Activated naive CD8-positive, alpha-beta T cell treated with anti-CD3 and anti-CD28 coated beads for 36 hours (primary cell): ENCODE measurements at places on chromosomes 1 and 21.
A peak's percentile ranks its signal among the peaks of the same experiment; 100 is the strongest.

DNA sequence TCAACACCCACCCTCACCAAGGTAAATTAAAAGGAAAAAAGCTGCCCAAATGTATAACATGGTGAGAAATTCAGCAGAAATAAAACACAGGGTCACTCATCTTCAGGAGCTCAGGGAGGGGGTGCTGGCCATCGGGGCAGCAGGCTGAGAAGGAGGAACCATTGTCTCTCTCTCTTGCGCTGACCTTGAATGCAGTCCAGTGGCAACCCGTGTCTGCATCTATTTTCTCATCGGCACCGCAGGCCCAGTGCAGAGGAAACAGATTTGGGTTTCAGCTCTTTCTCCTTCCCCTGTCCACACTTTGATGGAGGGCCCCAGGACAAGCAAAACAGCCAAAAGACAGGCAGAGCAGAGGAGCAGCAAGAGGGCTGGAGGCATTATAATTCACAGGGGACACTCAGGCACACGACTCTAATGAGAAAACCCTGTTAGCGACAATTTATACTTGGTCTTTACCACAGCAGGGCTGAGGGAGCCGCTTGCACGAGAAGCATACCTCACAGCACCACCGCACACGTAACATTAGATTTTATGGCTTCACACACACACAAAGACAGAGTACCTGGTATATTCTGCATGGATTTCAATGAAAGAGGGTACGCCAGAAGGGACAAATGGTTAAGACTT lies 18.6 kb downstream of the MKNK1 start:
- no peak for DNase-seq

GRCh38 chr21:37478794-37479193 lies 112.2 kb downstream of the DYRK1A start:
- no peak for DNase-seq

- DNase-seq, result no peak
Measured at GRCh38 chr1:208239473-208240381, 4.5 kb downstream of the PLXNA2 start.

GRCh38 chr1:156385534-156386031 lies 16.6 kb downstream of the RHBG start:
- peak; percentile 58 for DNase-seq

GRCh38 chr1:230976360-230976759 lies 2.3 kb downstream of the TTC13 start:
- DNase-seq, result no peak

GRCh38 chr1:169163059-169163458 lies 56.6 kb downstream of the ATP1B1 start:
- DNase-seq, result no peak

DNA sequence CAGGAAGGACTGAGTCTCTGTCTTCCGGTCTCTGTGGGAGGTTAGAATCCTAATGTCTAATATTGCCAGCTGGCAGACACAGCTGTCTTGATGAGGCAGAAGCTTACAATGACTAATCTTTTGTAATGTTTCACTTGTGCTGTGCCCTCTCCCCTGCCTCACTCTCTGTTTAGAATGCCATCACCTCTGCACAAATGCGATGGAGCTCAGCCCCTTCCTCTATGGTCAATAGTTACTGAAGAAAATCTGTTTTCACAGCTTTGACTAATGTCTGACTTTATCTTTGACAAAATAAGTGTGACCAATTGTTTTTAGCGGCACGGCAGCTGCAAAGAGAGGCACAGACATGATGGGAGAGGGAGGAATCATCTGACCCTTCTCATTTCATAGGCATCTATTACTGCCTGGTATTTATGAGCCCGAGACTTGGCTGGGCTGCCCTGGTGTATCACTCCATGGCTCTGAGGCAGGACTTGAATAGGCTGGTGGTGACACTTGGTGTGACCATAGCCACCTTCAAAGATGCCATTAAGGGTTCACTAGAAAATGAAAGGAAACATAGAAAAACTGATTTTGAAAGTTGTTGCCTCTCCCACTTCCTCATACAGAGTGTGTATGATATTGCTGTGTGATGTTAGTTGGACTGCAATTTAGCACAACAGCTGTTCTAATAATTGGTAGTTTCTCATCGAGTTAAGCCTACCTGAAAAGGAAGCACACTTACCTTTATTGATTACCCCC lies 163.2 kb upstream of the NBPF11 start:
- DNase-seq, result no peak

DNA sequence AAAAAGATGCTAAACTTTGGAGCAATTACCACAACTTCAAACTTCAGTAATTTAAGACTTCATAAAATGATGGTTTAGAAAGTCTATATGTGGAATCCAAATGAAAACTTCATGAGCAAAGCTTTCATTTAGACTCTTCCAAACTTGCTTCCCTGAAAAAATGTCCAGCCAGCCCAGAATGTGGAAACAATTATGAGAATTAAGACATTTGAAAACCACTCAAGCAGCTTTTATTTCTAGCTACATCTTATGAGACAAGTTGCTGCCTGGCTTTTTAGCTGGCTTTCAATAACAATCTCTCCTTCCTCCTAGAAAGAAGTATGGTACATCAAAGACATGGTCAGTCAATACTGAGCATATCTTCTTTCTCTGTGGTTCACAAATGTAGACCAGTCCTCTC lies 21.8 kb downstream of the LPAR3 start:
- DNase-seq, result no peak

DNA sequence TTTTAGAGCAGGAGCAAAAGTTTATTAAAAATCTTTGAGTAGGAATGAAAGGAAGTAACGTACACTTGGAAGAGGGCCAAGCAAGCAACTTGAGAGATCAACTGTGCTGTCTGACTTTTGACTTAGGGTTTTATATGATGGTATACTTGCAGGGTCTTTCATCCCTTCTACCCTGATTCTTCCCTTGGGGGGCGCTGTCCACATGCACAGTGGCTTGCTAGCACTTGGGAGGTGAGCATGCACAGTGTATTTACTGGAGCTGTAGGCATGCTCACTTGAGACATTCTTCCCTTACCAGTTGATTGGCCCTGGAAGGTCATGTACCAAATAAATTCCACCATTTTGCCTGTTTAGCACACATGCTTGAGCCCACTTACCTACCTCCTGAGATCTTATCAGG lies 1001.3 kb upstream of the ADGRL2 start:
- no peak for DNase-seq

DNA sequence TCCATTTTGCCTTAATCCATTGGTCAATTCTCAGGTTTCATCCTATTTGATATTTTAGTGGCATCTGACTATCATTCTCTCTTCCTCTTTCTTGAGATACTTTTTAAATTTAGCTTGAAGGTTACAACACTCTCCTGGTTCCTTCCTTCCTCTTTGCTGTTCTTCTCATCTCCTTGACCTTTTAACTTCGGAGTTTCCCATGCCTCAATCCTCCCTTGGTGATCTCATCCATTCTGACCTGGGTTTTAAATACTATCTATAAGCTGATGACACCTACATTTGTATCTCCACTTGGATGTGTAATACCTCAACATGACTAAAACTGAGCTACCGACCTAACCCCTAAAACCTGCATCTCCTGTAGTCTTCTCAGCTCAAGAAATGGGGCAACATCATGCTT lies 4.8 kb upstream of the ZNF687 start:
- DNase-seq, result peak; percentile 17

- DNase-seq, result no peak
Measured at GRCh38 chr1:230821346-230821745, 47.0 kb downstream of the C1orf198 start.

- no peak for DNase-seq
Measured at GRCh38 chr1:168683871-168684270, 45.1 kb downstream of the DPT start.

- no peak for DNase-seq
Measured at GRCh38 chr1:41802532-41803501, 115.9 kb downstream of the HIVEP3 start.

DNA sequence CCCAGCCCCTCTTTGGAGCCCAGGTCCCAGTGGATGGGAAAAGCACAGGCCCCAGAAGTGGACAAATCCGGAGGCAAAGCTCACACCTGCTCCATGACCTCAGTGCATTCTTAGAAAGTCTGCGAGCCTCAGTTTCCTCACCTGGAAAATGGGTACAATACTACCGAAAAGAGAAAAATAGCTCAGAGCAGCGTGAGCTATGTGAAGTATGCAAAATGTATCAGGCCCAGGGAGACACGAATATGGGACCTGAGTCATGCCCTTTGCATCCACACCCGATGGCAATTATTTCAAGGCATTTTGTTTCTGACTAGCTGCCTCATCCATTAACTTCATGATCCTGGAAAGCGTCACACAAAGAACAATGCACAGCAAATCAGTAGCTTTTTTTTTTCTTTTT lies 9.2 kb downstream of the ALDH4A1 start:
- no peak for DNase-seq

GRCh38 chr1:173868266-173869020 lies at the start of gene ZBTB37:
ZBTB37 (plus strand) TSS chr1:173868380; CDS start chr1:173870226, 1,846 bp downstream.
- DNase-seq, result peak; percentile 98

- DNase-seq, result no peak
Measured at GRCh38 chr21:42153746-42154145, 65.2 kb upstream of the ABCG1 start.

DNA sequence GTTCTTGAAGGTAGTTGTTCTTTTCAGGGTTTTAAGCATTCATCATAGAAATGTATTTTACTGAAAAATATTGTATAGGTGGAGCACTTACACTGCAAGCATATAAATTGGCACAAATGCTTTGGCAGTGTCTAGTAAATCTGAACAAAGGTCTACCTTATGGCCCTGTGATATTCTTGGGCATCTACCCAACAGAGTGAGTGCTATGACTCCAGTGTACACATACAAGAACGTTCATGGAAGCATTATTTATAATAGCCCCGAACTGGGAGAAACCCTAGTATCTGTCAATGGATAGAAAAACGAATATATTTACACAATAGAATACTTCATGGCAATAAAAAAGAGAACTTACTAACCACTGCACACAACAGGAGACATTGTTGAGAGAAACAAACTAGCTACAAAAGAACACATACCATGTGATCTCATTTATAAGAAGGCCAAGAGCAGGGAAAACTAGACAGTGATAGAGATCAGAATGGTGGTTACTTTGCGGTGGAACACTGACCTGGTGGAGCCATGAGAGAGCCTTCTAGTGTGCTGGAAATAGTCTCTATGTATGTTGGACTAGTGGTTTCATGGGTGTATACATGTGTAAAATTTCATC lies 96.0 kb downstream of the MAB21L3 start:
- DNase-seq, result no peak

- DNase-seq, result peak; percentile 38
Measured at GRCh38 chr1:2443277-2444137, 31.1 kb upstream of the PEX10 start.

GRCh38 chr1:28280977-28281381 lies 21.7 kb downstream of the SESN2 start:
- DNase-seq, result no peak
